ENCODE measurements at places on chromosomes 7 and 10.

DNA sequence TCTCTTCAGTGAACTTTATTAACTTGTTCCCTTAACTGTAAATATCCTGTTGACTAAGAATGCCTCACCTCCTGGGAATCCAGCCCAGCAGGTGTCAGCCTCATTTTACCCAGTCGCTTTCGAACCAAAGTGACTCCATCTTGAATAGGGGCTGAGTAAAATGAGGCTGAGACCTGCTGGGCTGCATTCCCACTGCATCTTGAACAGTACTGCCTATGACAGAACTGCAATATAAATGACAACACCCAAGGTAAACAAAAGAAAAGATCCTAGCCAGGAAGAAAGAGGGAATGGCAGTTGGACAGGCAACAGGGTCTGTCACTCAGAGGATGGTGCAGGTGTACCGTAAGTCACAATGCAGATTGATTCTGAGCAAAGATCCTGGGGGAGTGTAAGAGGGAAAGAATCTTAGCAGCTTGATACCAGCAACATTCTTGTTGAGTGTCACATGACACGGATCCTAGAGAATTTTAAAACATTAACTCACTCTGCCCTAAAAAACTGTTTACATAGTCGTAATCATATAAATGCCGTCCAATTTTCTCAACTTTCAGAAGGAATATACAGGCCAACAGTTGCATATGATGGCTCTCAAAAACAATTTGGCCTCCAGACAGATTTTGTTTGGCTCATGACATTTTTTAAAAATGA is 4.4 kb upstream of the FAM107B start:
- no peak for DNase-seq

DNA sequence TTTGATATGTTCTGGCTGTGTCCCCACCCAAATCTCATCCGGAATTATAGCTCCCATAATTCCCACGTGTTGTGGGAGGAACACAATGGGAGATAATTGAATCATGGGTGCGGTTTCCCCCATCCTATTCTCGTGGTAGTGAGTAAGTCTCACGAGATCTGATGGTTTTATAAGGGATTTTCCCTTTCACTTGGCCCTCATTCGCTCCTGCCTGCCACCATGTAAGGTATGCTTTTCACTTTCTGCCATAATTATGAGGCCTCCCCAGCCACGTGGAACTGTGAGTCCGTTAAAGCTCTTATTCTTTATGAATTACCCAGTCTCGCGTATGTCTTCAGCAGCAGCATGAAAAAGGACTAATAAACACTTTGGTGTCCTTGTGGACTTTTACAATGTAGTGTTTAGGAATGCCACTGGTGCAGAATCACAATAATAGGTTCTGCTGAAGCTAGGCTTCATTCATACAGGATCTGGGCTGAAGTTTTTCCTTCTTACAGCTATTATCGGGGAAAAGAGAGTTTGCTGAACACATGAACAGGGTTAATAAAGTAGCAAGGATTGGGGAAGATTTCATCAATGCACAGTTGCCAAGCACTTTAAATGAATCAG is 74.3 kb downstream of the CPED1 start:
- DNase-seq: no peak

DNA sequence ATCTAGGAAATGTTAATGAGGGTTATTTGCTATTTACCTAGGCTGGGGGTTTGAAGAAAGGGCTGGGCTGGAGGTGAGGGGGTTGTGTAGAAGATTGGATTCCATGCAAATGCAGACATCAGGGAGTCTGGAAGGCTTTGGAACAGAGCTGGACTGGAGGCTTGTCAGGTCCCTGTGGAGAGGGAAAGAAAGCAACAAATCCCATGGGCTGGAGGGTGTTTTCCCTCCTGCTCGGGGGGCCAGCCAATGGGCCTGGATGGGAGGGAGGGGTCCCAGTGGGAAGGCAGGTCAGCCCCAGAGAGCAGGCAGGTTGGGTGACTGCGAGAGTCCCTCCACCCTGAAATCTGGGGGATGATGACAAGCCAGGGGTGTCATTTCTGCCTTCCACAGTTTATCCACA is 431.8 kb downstream of the RPS24 start:
- DNase-seq: no peak

DNA sequence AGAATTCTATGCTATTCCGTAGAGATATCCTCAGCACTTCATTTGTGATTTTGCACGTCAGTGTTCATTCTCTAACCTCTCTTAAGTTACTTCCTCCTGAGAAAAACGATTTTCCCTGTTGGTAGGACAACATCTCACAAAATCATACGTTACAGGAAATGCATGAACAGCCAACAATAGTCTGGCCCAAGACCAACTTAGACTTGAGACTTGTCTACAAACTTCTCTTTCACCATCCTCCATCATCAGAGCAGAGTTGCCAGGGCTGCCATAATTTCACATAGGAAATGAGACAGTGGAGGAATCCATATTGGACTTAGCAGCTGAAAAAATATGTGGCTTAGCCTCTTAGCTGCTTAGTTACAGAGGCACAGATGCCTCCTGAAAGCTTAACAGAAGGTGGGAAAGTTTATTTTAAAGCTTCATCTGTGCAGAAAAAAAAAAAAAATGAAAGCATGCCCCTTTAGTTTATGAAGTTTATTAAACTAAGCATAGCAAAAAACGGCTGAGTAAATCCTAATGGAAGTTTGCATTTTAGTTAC is 222.5 kb upstream of the CACNA2D1 start:
- DNase-seq: no peak

GRCh38 chr7:16916738-16917137 is 35.0 kb upstream of the AGR3 start:
- no peak for DNase-seq

GRCh38 chr7:32116436-32116835 is 46.2 kb upstream of the PDE1C start:
- no peak for DNase-seq

GRCh38 chr10:13649844-13650520 is 63.2 kb downstream of the PRPF18 start:
- no peak for DNase-seq

DNA sequence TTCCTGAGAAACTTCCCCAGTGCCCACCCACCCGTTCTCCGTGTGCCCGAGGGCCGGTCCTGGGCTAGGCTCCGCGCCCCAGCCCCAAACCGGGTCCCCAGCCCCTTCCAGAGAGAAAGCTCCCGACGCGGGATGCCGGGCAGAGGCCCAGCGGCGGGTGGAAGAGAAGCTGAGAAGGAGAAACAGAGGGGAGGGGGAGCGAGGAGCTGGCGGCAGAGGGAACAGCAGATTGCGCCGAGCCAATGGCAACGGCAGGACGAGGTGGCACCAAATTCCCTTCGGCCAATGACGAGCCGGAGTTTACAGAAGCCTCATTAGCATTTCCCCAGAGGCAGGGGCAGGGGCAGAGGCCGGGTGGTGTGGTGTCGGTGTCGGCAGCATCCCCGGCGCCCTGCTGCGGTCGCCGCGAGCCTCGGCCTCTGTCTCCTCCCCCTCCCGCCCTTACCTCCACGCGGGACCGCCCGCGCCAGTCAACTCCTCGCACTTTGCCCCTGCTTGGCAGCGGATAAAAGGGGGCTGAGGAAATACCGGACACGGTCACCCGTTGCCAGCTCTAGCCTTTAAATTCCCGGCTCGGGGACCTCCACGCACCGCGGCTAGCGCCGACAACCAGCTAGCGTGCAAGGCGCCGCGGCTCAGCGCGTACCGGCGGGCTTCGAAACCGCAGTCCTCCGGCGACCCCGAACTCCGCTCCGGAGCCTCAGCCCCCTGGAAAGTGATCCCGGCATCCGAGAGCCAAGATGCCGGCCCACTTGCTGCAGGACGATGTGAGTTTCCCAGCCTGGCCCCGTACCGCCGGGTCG is at the start of gene SCD:
Gene SCD (plus strand): TSS at position 469 of the 803 bp plus-strand sequence. CDS start 272 bp downstream, at position 741.
- DNase-seq: peak; percentile 83

DNA sequence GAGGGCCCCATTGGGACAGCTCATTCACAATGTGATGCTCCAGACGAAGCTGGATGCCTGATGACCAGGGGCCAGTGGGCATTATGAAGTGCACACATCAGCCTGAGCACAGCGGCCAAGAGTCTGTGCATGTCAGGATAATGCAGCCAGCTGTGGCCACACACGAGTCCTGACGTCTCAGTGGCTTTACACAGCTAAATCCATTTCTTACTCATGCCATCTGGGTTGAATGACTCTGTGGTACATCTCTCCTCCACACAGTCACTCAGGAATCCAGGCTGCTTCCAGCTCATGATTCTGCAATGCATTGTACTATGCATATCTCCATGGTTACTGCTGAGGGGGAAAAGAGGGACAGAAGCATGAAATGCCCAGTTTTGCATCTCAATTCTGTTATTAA is 123.6 kb downstream of the PRLHR start:
- DNase-seq: no peak

DNA sequence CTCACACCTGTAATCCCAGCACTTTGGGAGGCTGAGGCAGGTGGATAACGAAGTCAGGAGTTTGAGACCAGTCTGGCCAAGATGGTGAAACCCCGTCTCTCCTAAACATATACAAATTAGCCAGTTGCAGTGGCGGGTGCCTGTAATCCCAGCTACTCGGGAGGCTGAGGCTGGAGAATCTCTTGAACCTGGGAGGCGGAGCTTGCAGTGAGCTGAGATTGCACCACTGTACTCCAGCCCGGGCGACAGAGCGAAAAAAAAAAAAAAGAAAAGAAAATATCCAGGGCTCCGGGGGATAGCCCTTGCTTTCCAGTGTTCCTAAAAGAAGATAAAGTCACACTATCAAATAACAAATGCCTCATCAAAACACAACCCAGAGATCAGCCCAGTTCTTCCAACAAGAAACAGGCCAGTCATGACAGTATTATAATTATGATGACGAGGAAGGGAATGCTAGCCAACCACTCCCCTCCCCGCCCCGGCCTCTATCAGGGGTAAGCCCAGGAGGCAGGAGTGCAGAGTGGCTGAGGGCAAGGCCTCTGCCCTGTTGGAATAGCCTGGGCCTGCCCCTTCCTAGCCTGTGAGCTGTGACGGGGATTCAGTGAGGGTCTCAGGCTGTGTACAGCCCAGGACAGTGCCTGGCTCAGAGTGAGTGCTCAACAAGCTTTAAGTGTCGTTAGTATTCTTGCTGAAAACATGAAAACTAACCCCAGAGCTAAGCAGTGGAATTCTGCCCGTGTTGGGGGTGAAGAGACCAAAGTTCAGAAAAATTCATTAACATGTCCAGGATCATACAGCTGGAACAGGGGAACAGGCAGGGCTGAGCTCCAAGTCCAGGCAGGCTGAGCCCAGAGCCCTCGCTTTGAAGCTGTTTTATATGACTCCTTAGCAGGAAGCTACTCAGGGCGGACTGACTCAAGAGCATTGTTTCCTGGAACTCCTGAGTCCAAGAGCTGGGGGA is 54.3 kb downstream of the FAM241B start:
- peak; percentile 74 for DNase-seq

- no peak for DNase-seq
Measured at GRCh38 chr7:143012409-143012808, 14.5 kb downstream of the OR9A2 start.

Measured in left forelimb (tissue), 1 donor.